ENCODE measurements at places on chromosomes 11 and 22.

- no peaks in the 10 kb centered on the region for H3K36me3 ChIP-seq
- no peak overlapping the region for H3K4me3 ChIP-seq
- H3K27ac ChIP-seq = no peak overlapping the region
- no peak for DNase-seq
- no peaks in the 10 kb centered on the region for H3K27me3 ChIP-seq
These were observed 9.5 kb downstream of the C1QTNF6 start for GRCh38 chr22:37178350-37179125.

GRCh38 chr11:90134478-90135003, at the start of gene NAALAD2:
Gene NAALAD2 (plus strand): TSS chr11:90134663. CDS start chr11:90134759, 96 bp downstream.
- H3K4me3 ChIP-seq = peak within 1 kb of the TSS; percentile 56
- DNase-seq = peak; percentile 72
- H3K27me3 ChIP-seq = no peaks in the 10 kb centered on the region
- no peaks in the 10 kb centered on the region for H3K36me3 ChIP-seq
- H3K4me1 ChIP-seq = no peaks in the 10 kb centered on the region

- H3K4me3 ChIP-seq = no peak overlapping the region
- DNase-seq = no peak
- H3K4me1 ChIP-seq = no peaks in the 10 kb centered on the region
- no peak overlapping the region for H3K27ac ChIP-seq
- H3K27me3 ChIP-seq = no peaks in the 10 kb centered on the region
These were observed 4.1 kb downstream of the BRMS1 start for GRCh38 chr11:66340596-66341501.

DNA sequence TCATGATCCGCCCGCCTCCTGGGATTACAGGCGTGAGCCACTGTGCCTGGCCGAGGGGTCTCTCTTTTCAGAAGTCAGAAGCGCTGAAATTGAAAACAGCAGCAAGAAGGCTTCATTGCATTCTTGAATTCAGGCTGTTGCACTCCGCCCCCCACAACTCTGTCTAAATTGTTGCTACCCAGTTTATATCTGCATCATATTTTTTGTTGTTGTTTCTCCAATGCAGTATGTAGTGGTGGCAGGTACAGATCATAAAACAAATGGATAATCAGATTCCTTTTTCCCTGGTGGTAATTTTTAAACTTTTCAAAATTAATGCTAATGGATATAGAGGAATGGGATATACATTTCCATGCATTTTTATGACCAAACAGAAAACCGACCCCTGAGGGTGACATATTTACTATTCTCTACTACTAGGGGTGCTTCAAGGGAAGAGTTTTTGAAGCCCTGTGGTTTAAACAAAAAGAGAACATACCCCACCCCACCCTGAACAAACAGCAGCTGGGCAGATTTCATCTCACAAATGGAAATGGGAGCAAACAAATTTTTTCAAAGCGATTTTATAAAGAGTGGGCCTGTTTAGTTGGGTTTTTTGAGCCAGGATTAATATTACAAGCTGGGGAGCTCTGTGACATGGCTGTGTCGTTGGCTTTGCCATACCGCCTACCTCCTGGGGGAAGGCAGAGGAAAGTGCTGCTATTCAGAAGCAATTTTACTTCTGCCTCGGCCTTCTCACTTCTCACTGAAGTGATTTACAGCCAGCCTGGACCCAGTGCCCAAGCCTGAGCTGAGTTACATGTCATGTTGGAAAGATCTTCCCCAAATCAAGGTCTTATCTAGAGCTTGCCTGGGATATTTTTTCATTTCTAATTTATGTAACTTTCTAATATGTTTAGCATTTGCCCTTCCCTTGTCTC, 16.0 kb upstream of the TMA7B start:
- H3K4me3 ChIP-seq = no peak overlapping the region
- no peak for DNase-seq
- peaks cover 16% of the 10 kb centered on the region for H3K4me1 ChIP-seq
- no peaks in the 10 kb centered on the region for H3K36me3 ChIP-seq
- H3K27ac ChIP-seq = no peak overlapping the region

DNA sequence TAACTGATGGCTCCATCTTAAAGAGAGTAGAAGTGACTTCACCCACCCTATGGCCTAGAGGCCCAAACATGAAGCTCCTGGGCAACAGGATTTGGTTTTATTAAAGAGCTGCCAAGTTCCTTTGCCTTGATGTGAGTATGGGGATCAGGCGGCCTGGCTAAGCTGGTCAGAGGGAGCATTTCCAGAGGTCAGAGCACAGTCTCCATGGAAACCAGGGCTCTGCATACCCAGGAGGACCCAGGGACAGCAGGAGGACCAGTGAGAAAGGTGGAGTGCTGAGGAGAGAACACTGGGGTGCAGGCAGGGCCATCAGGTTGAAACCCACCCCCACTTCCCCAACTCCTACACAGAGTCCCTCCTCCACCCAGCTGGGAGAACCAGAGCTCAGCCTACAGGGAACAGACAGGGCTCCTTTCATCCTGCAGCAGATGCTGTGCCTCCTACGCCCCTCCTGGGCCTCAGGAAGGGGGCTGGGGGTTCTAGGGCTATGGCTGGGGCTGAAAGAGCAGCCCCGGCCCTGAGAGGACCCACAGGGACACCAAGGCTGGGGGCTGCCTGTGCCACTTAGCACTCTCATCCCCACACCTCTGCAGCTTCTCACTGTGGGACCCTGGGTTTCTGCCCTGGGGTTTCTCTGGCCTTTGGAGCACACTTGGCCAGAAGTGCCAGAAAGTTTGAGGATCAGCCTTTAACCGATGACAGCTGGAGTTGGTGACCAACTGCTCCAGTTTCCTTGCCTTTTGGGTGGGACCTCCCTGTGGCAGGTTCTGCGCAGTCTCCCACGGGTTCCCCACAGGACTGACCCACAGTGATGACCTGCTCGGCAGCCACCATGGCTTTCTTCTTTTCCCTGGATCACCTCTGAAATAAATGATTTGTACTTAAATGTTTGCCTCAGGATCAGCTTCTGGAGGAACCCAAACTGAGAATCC, 13.8 kb upstream of the P2RY6 start:
- H3K4me3 ChIP-seq = no peak overlapping the region
- H3K27me3 ChIP-seq = no peaks in the 10 kb centered on the region
- H3K4me1 ChIP-seq = no peaks in the 10 kb centered on the region
- no peak overlapping the region for H3K27ac ChIP-seq
- no peak for DNase-seq

GRCh38 chr11:67534070-67534679, 10.9 kb upstream of the CABP2 start:
- no peak overlapping the region for H3K4me3 ChIP-seq
- no peaks in the 10 kb centered on the region for H3K36me3 ChIP-seq
- no peak overlapping the region for H3K27ac ChIP-seq
- H3K27me3 ChIP-seq = no peaks in the 10 kb centered on the region

DNA sequence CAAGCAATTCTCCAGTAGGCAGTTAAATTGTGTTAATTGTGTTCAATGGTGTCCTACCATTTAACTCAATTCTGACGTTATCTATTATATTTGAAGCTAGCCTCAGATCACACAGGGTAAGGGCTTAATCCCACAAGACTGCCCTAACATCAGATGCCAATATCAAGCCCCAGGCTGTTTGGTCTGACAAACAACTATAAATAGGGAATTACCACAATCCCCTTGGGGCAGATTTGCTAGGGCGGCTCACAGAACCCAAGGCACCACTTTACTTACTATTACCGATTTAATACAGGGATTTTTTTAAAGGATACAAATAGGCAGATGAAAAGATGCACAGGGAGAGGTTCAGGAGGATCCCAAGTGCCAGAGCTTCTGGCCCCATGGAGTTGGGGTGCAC, 678.4 kb downstream of the OPCML start:
- DNase-seq = no peak
- no peaks in the 10 kb centered on the region for H3K36me3 ChIP-seq
- H3K4me1 ChIP-seq = no peaks in the 10 kb centered on the region
- no peak overlapping the region for H3K27ac ChIP-seq

DNA sequence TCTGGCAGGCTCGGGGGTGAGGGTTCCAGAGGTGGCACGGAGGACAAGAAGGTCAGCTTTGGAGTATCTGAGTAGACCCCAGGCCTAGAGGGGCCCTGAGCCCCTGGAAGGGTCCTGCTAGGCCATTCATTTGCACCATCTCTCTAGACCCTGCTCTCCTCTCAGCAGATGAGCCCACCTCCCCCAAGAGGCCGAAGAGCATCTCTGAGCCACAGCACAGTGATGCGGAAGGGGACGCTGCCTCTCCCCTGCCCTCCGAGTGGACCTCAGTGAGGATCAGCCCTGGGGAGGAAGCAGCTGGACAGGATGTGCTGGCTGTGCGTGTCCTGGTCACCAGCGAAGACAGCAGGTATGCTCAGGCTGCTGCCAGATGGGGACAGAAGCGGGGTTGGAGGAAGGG, 101.6 kb upstream of the PARVA start:
- no peaks in the 10 kb centered on the region for H3K36me3 ChIP-seq
- H3K27me3 ChIP-seq = no peaks in the 10 kb centered on the region
- no peaks in the 10 kb centered on the region for H3K4me1 ChIP-seq
- no peak overlapping the region for H3K4me3 ChIP-seq
- DNase-seq = no peak

DNA sequence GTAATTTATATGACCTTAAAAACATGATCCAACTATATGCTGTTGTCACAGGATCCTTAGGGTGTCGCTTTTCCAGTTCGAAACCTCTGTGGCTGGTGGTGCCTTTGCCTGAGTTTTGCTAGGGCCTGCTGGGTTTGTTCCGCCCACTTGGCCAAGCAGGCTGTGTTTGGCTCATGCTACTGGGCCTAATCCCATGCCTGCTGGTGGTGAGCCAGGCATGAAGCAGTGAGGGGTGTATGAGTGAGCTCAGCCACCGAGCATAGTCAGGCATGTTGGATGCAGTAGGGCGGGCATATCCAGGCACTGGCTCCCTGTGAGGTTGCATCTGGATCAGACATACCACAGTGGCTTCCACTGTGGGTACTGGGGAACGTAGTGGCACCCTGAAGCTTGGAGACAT, 16.3 kb downstream of the NPAT start:
- H3K27me3 ChIP-seq = no peaks in the 10 kb centered on the region
- no peak overlapping the region for H3K27ac ChIP-seq
- no peaks in the 10 kb centered on the region for H3K4me1 ChIP-seq
- H3K36me3 ChIP-seq = peaks cover 2% of the 10 kb centered on the region

- no peak overlapping the region for H3K4me3 ChIP-seq
- H3K36me3 ChIP-seq = no peaks in the 10 kb centered on the region
- H3K27me3 ChIP-seq = no peaks in the 10 kb centered on the region
- H3K4me1 ChIP-seq = no peaks in the 10 kb centered on the region
- no peak for DNase-seq
- no peak overlapping the region for H3K27ac ChIP-seq
These were observed 51.7 kb upstream of the PITPNB start for GRCh38 chr22:27970596-27971220.

DNA sequence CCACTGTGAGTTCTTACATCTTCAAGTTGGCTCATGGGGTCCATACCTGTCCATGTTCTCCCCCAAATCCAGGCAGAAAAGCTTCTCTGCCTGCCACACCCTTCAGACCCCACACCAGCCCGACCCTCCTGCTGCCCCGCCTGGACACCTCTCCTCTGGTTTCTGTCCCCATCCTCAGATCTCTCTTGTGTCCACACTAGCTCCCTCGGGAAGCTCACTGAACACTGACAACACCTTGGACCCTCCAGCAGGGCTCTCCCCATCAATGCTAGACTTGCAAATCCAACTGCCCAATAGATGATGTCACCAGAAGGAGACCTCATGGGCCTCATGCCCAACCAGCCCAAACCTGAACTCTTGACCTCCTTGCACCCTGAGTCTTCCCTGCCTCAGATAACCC, 2.9 kb downstream of the SCARF2 start:
- peaks cover 3% of the 10 kb centered on the region for H3K27me3 ChIP-seq
- no peak overlapping the region for H3K4me3 ChIP-seq
- H3K27ac ChIP-seq = no peak overlapping the region
- H3K4me1 ChIP-seq = peaks cover 12% of the 10 kb centered on the region

- no peak overlapping the region for H3K27ac ChIP-seq
- no peaks in the 10 kb centered on the region for H3K27me3 ChIP-seq
- H3K4me3 ChIP-seq = no peak overlapping the region
- H3K36me3 ChIP-seq = no peaks in the 10 kb centered on the region
- DNase-seq = no peak
- no peaks in the 10 kb centered on the region for H3K4me1 ChIP-seq
These were observed 49.3 kb upstream of the IGLL5 start for GRCh38 chr22:22838148-22838786.

GRCh38 chr22:25368271-25368670, 148.8 kb downstream of the CRYBB2 start:
- no peaks in the 10 kb centered on the region for H3K36me3 ChIP-seq
- DNase-seq = peak; percentile 41
- no peaks in the 10 kb centered on the region for H3K4me1 ChIP-seq
- H3K27me3 ChIP-seq = no peaks in the 10 kb centered on the region
- no peak overlapping the region for H3K27ac ChIP-seq

GRCh38 chr11:126874276-126874675, 126.3 kb downstream of the KIRREL3 start:
- no peak overlapping the region for H3K4me3 ChIP-seq
- H3K27me3 ChIP-seq = no peaks in the 10 kb centered on the region
- H3K4me1 ChIP-seq = no peaks in the 10 kb centered on the region
- no peak for DNase-seq
- no peak overlapping the region for H3K27ac ChIP-seq

DNA sequence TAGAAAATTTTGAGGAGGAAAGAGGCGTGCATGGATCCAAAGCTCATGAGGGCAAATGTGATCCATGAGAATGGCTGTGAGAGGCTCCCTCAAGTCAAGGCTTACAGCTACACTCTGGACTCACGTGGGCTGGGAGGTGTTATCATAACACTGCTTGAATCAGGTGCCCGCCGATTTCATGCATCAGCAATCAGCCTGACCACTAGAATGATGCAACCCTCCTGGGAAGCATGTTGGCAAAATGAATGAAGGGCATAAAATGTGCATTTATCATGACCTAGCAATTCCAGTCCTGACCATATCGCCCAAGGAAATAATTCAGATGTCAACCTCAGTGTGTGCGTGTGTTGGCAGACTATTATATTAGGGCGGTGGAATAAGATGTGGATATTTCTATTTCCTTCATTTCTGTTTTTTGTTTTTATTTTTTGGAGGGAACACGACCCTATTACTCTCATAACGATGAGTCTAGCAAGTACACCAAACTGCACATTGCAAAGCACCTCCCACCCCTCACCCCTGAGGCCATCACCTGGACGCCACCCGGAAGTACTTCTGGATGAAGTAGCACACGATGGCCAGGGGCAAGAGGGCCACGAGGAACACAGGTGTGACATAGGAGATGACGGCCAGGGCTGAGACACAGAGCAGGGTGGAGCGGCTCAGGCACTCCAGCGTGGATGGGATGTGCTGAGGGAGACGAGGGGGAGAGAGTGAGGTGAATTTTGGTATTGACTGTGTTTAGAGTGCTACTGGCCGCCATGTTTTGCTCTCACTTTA, 15.7 kb upstream of the KCNJ11 start:
- H3K27ac ChIP-seq = no peak overlapping the region
- H3K27me3 ChIP-seq = no peaks in the 10 kb centered on the region
- H3K4me1 ChIP-seq = no peaks in the 10 kb centered on the region
- no peak for DNase-seq

GRCh38 chr11:128463979-128464378, 123.4 kb downstream of the ETS1 start:
- H3K4me1 ChIP-seq = peaks cover 4% of the 10 kb centered on the region
- H3K36me3 ChIP-seq = no peaks in the 10 kb centered on the region
- no peak overlapping the region for H3K4me3 ChIP-seq
- DNase-seq = no peak

- no peaks in the 10 kb centered on the region for H3K27me3 ChIP-seq
- DNase-seq = peak; percentile 73
- H3K4me1 ChIP-seq = no peaks in the 10 kb centered on the region
- H3K4me3 ChIP-seq = no peak overlapping the region
- no peak overlapping the region for H3K27ac ChIP-seq
These were observed 8.1 kb downstream of the CCDC15 start for GRCh38 chr11:124961972-124962609.

All from mesendoderm (in vitro differentiated cells).